ENCODE measurements at places on chromosomes 11 and 22. TPM values are rescaled to one million over a fixed set of nuclear protein-coding genes. Genes with fewer than 3 reads are reported as not detected.

Gene TYR
- not detected for polyA plus RNA-seq

Gene DCHS1
- polyA plus RNA-seq = 33.3 TPM

Gene ANO3
- 3.0 TPM for polyA plus RNA-seq

Gene TMEM126A
- 36.9 TPM for polyA plus RNA-seq

Gene TLCD5
- 11.5 TPM for polyA plus RNA-seq

Gene C11orf91
- not detected for polyA plus RNA-seq

Gene BIRC2
- 97.9 TPM for polyA plus RNA-seq

Gene KCTD21
- 9.4 TPM for polyA plus RNA-seq

Gene USP28
- 38.9 TPM for polyA plus RNA-seq

Gene FAM118B
- 30.6 TPM for polyA plus RNA-seq

Gene OR52E8
- polyA plus RNA-seq = not detected

Gene BEST1
- 3.7 TPM for polyA plus RNA-seq
